ENCODE measurements at places on chromosomes 5 and 9. TPM values are rescaled to one million over a fixed set of nuclear protein-coding genes. Genes with fewer than 3 reads are reported as not detected.

Gene GRHPR
- total RNA-seq, result 88.7 TPM

Gene POLR3G
- total RNA-seq, result 3.7 TPM

Gene C5orf58
- total RNA-seq, result not detected

Gene GABRA1
- total RNA-seq, result not detected

Gene WNT8A
- not detected for total RNA-seq

Gene ZDHHC11
- 0.22 TPM for total RNA-seq

Measured in lung microvascular endothelial cell (primary cell).